Stimulated activated CD4-positive, alpha-beta T cell treated with anti-CD3 and anti-CD28 coated beads, TNF-alpha, amount 100 ng/mL, for 24 hours (primary cell): ENCODE measurements at places on chromosomes 11 and 22.

- no peak for DNase-seq
Measured at GRCh38 chr11:95684701-95685100, 104.9 kb downstream of the FAM76B start.

GRCh38 chr22:41998361-41999261, at the start of gene WBP2NL:
Gene WBP2NL (plus strand): TSS chr22:41998788. CDS start chr22:41998819, 31 bp downstream.
- DNase-seq: peak; percentile 81

DNA sequence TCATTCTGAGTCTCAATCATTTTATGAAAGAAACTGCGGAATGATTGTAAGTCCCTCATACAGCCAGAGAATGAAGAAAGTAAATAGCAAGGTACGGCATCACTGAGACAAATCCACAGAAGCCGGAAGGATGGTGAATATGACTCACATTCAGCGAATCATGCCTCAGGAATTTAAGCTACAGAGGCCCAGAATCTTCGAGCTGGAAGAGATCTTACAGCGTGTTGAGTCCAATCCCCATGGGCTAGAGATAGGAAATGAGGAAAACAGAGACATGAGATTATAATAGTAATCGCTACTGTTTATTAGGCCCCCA, 173.2 kb downstream of the KIF18A start:
- DNase-seq: no peak

DNA sequence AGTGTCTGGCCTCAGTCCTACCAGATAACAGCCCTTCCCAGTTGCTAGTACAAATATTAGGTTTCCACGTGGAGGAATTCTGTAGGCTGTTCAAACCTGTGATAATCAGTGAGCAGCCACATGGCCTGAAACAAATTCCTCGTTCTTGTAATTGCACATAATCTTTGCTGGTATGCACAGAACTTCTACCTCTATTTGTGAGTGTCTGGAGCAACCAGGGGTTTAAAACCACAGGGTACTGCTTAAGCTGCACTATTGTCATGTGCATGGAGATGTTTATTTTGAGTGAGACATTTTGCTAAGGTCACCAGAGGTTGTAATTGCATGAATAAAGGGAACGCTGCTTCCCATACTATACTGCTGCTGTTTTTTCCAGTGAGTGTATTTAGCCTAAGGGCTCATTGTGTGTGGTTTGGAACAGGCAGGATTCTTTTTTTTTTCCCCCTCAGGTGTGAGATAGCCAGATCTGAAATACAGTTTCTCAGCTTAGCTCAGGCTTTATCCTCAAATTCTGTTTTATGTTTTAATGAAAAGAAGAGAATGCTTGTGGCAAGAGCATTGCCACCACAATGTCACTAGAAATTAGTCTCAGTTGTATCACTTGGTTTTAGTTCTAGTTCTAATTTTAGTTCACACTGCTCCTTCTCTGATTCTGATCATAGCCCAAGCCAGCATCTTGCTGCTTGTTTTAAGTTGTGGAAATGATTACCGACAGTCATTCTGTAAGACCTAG, 60.5 kb downstream of the CYB5R2 start:
- DNase-seq: no peak

DNA sequence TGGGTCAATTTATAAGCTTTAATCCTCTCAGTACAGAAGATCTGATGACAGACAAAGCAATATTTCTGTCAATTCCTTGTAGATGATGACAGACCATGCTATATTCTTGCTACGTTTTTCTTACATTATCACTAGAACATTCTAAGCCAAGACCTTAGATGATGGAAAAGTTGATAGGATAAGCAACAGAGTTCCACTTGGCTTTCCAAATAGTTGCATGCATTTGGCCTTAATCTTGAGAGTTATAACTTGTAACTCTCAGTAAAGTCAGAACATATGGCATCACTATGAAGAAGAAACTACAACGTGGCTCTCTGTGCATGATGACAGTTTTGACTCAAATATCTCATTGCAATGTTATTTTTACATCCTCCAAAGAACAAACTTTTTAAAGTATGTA, 544.3 kb upstream of the LRRC4C start:
- DNase-seq: no peak

- DNase-seq: no peak
Measured at GRCh38 chr11:126114486-126115126, 51.9 kb upstream of the CDON start.

GRCh38 chr22:24170188-24170587, 11.1 kb upstream of the SUSD2 start:
- DNase-seq: no peak

- no peak for DNase-seq
Measured at GRCh38 chr11:94018721-94019120, 2.4 kb upstream of the HEPHL1 start.

DNA sequence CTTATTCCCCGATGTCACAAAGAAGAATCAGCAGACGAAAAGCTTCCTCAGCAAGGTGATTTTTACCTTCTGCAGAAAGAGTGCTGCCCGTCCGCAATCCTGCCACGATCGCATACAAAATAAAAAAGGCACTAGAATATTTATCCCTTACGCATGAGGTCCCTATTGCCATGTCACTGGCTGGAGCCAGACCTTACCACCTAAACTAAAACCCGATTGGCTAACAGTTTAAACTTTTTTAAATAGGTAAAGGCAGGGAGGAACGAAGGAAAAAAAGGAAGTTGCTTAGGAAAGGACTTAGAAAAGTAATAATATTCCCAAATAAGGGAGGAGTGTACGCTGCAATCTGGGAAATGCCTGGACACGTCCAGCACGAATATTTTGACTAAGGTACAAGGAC, 21.2 kb upstream of the ALDH3B2 start:
- DNase-seq: no peak

DNA sequence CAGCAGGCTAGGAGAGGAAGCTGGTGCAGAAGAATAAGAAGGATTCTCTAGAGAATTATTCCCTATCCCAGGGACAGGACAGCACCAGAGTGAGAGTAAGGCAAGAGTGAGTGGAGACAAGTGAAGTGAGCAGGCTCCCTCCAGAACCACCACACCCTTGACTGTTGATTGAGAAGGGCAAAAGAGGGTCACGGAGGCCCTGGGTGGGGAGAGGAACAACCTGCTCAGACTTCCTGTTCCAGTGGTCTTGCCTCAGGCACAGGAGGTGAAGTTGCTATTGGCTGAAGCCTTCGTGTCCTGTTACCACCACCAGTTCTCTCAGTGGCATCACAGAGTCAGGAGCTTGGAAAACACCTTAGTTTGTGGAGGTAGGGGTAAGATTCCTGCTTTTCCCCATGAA, 51.7 kb upstream of the CCDC89 start:
- DNase-seq: no peak

GRCh38 chr11:2129699-2130366, 9.4 kb downstream of the IGF2 start:
- no peak for DNase-seq

GRCh38 chr11:99327527-99327926, 306.8 kb downstream of the CNTN5 start:
- DNase-seq: no peak

DNA sequence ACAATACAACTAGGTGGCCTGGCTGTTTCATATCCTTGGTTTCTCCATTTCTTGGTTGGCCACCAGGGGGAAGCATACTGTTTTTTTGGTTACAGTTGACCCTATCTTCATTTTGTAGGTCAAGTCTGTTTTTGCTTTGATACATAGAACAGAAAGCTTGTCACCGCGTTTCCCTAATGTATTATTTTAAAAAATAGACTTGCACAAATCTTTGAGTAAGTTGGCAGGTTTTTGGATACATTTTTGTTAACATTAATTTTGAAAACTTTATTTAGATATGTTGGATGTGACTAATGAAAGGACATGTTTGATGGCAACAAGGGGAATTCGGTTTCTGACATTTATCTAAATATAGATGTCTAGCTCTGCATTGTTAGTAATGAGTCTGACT, 3.0 kb downstream of the NCR3LG1 start:
- DNase-seq: peak; percentile 44

GRCh38 chr11:74683279-74683871, 47.9 kb downstream of the CHRDL2 start:
- DNase-seq: no peak

- DNase-seq: no peak
Measured at GRCh38 chr22:46331496-46331895, 4.0 kb upstream of the TRMU start.

DNA sequence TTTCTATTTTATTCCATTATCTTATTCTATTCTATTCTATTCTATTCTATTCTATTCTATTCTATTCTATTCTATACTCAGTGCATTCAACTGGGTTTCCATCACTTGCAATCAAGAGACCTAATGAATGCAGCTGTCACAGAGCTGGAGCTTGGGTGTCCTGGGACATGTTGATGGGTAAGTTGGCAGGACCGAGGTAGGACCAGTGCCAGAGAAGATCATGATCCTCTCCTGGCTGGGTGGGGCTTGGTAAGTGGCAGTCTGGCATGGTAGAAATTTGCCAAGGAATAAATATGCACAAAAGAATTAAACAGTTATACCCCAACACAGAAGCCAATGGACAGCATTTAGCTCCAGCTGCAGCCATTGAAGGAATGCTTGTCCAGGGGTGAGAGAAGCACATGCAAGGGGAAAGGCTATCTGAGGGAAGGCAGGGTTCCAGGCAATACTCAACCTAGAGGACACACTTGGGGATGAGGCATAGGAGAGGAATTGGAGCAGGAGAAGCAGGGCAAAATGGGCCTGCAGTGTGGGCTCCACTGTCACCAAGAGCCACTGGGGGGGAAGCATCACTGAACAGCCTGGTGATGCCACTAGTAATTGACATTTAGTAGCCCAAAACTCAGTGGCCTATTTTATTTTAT, 97.0 kb upstream of the CD82 start:
- DNase-seq: no peak

DNA sequence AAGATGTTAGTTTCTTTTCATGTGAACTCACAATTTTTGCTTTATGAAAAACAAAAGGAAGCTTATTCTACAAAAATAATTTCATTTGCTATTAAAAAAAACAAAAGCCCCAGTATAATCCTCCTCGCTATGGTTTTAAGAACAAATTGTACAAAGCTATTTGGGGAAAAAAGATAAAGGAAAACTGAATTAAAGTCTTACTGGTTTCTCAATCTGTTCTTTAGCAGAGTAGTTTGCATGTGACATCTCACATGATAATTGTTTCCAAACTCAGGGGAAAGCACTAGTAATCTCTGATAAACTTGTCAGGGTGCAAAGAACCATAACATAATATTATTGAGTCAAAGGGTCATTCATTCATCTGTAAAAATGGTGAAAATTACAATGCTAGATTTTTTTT, 2.9 kb upstream of the DDI1 start:
- DNase-seq: no peak

DNA sequence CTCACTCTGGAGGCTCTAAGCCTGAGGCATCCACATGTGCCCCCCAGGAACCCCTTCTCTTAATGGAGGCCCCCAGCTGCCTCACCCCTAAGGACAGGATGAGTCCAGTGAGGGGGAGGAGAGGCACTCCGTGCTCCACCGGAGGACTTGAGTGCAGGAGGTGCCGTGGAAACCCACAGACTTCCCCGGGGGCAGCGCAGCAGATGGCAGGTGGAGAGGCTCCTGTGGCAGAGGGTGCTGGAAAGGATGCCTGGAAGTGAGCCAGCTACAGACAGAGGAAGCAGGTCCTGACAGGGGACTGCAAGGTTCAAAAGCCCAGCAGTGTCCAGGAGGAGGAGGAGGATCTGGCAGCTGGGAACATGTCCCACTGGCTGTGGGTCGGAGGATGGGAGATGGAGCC, 1384.0 kb downstream of the TBC1D22A start:
- no peak for DNase-seq

DNA sequence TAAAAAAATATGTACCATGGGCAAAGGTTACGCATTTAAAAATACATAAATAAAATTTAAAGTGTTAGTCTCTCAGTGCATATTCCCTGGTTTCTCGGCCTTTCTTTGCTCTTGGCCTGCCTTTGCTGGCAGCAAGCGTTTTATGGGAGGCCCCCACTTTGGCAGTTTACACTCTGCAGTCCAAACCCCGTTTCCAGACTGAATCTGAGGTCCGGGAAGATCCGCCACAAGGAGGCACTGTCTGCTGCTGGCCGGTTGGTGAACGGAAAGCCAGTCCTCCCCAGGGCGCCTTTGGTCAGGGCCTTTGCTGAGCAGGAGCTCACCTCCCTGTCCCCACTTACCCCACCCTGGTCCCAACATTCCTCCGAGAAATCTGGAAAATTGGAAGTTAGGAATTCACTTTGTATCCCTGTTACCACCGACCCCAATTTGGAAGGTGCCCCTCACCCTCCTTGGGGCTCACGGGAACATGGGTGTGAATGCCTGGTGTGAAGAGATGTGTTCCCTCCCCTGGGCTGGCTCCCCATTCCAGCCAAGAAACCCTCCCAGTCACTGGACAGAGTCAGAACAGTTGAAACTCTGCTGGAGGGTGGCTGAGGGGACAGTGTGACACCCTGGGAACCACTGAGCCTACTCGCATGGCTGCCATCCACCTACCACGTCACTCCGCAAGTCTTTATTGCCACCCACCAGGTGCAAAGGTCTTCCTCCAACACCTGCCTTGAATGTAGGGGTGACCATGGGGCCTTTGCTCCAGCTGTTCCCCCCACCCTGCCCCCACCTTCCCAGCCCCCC, 9.4 kb upstream of the SF1 start:
- DNase-seq: peak; percentile 58

- no peak for DNase-seq
Measured at GRCh38 chr11:129225190-129225589, 33.1 kb upstream of the ARHGAP32 start.

DNA sequence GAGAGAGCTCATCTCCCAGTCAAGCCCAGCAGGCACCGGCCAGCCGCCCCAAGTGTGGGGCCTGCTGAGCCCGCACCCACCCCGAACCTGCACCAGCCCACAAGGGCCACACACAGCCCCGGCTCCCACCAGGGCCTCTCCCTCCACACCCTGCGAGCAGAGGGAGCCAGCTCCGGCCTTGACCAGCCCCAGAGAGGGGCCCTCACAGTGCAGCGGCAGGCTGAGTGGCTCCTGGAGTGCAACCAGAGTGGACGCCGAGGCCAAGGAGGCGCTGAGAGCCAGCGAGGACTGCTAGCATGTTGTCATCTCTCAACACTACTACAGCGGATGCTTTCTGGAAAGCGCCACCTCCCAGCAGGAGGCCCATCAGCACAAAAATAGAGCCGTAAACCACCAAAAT, 10.9 kb downstream of the DEFB108B start:
- no peak for DNase-seq

DNA sequence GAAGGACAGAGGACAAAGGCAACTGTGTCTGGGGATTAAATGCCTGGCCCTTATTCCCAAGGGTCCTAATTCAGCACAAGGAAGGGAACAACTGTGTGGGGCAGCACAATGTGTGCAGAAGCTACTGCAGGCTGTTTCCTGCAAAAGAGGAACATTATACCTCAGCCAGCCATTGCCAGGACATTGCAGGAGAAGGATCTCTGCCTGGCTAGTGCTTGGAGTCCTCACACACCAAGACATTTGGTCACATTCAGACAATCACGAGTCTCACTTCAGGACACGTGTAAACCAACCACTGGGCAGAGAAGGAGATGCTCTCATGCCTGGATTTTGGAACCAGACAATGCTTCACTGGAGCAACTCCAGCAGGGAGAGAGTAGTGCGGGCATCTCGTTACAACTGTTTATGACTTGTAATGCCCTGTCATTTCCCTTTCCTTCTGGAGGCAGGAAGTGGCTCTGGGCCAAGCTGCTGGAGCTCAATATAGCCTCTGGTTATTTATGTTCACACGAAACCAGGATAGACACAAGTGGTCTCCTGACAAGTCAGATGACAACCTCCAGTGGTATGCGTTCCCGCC, 23.9 kb upstream of the ZC3H12C start:
- DNase-seq: no peak
